ENCODE measurements at places on chromosomes 5 and 9. TPM values are rescaled to one million over a fixed set of nuclear protein-coding genes. Genes with fewer than 3 reads are reported as not detected.

GRCh38 chr9:124510650-124511425, 3.6 kb upstream of the NR5A1 start:
- no peaks in the 10 kb centered on the region for H3K36me3 ChIP-seq
- no peak overlapping the region for H3K4me3 ChIP-seq
- peaks cover 9% of the 10 kb centered on the region for H3K27me3 ChIP-seq
- H3K4me1 ChIP-seq = peaks cover 2% of the 10 kb centered on the region
- no peak for DNase-seq

DNA sequence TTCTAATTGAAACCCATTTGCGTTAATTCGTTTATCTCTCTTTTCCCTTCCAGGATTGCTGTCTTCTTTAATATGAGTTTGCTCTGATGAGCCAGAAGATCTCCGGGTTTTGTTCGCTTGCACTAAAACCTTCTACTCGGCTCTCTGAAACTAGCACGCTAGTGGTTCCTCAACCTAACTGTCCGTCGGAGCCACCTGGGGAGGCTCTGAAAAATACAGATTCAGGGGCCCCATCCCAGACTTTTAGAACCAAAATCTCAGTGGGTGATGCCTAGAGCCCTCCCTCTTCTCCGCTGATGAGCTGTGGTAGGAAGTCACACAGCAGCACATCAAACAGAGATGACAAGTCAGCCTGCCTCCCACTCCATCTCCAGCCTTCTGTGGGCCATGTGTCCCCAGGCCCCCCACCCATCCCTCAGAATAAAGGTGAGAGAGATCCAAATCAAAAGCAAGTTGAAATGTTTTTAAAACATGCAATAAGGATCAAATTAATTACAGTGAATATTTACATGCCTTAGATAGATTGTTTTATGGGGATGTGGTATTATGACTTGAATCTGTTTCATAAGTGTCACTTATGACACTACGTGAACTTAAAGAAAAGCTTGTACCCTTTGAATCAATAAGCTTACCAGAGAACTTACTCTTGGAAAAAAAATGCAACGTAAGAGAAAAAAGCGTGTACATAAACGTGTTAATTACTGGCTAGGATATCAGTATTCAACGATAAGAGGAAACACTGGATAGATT, 16.4 kb downstream of the FCN2 start:
- no peaks in the 10 kb centered on the region for H3K36me3 ChIP-seq
- H3K4me3 ChIP-seq = no peak overlapping the region
- peaks cover 12% of the 10 kb centered on the region for H3K27me3 ChIP-seq
- DNase-seq = no peak
- no peaks in the 10 kb centered on the region for H3K4me1 ChIP-seq
- H3K27ac ChIP-seq = no peak overlapping the region

DNA sequence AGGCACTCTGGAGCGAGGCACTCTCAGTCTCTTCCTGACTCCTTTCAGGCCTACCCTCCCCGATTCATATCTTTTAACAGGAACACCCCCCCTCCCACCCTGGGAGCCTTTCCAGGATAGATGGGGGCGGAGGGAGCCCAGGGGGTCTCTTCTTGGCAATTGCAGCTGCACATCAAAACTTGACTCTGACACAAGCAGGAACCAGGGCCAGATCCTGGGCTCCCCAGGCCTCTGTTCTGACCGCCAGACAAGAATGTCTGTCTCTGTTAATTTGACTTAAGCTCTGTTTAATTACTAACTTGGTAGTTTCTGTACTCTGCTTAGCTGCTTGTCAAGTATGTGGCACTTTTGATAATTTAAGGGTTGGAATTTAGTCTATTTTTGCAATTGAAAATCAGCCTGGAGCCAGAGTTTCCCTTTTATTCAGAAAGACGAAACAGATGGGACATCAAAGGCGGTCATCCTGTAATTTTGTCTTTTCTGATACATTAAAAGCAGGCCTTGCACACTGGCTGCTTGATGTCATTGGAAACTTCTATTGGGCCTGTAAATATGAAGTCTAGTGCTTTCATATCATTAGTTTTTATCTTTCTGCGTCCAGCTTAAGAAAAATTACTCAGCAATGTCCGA, 43.3 kb downstream of the ACTL7B start:
- H3K27ac ChIP-seq = no peak overlapping the region
- no peaks in the 10 kb centered on the region for H3K36me3 ChIP-seq
- H3K4me3 ChIP-seq = no peak overlapping the region
- peaks cover 2% of the 10 kb centered on the region for H3K4me1 ChIP-seq
- H3K27me3 ChIP-seq = peaks cover 12% of the 10 kb centered on the region

The TRIO gene
- total RNA-seq = 9.2 TPM

DNA sequence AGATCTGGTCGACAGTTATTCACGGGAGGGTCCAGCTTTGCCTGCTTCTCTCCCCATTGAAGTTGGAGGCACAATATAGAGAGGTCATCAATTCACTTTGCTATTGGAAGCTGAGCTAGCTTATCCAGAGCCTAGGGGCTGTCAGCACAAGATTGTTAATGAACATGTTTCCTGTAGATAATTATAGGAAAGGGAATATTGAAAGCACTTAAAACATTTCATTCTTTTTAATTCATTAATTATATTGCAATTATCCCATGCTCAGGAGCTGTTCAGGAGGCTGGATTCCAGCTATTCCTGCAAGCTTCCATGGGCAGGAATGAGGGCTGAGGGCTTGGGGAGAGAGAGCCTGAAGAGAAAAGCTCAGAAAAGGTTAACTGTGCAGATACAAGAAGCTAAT, 153.1 kb upstream of the BRINP1 start:
- DNase-seq = no peak
- no peak overlapping the region for H3K27ac ChIP-seq
- H3K27me3 ChIP-seq = no peaks in the 10 kb centered on the region
- H3K4me3 ChIP-seq = no peak overlapping the region
- no peaks in the 10 kb centered on the region for H3K4me1 ChIP-seq
- H3K36me3 ChIP-seq = no peaks in the 10 kb centered on the region

DNA sequence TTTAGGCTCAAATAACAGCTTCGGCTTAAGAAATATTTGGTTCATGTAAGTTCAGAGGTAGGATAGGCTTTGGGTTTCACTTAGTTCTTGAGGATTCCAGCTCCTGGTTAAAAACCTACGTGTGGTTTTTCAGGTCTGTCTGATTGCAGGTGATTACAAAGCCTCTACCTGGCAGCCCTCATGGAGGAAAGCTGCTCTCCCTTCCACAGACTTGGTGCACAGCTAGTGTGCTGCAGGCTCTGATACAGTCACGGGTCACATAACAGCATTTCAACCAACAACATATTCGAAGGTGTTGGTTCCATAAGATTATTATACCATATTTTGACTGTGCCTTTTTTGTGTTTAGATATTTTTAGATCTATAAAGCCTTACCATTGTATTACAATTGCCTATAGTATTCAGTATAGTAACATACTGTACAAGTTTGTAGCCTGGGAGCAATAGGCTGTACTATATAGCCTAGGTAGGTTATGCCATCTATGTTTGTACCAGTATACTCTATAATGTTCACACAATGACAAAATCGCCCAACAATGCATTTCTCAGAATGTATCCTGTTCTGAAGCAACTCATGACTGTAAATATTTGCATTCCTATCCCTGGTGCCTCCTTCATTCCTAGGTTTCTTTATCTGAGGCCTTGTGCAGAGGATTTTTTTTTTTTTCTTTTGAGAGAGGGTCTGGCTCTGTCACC, 8.0 kb upstream of the DCP2 start:
- no peaks in the 10 kb centered on the region for H3K36me3 ChIP-seq
- no peaks in the 10 kb centered on the region for H3K27me3 ChIP-seq
- H3K27ac ChIP-seq = no peak overlapping the region
- no peak for DNase-seq

DNA sequence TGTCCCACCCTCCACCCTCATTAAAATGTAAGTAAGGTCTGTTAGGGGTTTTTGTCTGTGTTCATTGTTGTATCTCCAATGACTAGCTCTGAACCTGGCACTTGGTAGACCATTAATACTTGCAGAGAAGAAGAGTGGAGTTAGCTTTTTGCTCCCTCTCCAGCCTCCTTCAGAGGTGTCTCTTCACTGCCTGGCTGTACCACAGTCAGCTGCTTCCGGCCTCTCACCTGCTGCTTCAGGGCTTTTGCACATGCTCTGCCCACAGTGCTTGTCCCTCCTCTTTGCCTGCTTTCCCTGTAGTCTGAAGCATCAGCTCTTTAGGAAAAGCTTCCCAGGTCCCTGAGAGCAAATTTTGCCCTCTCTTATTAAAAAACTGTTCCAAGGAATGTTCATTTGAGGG, 83.6 kb downstream of the SNX24 start:
- H3K27me3 ChIP-seq = no peaks in the 10 kb centered on the region
- no peak overlapping the region for H3K4me3 ChIP-seq
- DNase-seq = no peak
- H3K4me1 ChIP-seq = no peaks in the 10 kb centered on the region
- no peak overlapping the region for H3K27ac ChIP-seq
- no peaks in the 10 kb centered on the region for H3K36me3 ChIP-seq
